ENCODE measurements at places on chromosomes 12 and 14.

- no peak for DNase-seq
These were observed 194.2 kb downstream of the SYT10 start for GRCh38 chr12:33245434-33245833.

DNA sequence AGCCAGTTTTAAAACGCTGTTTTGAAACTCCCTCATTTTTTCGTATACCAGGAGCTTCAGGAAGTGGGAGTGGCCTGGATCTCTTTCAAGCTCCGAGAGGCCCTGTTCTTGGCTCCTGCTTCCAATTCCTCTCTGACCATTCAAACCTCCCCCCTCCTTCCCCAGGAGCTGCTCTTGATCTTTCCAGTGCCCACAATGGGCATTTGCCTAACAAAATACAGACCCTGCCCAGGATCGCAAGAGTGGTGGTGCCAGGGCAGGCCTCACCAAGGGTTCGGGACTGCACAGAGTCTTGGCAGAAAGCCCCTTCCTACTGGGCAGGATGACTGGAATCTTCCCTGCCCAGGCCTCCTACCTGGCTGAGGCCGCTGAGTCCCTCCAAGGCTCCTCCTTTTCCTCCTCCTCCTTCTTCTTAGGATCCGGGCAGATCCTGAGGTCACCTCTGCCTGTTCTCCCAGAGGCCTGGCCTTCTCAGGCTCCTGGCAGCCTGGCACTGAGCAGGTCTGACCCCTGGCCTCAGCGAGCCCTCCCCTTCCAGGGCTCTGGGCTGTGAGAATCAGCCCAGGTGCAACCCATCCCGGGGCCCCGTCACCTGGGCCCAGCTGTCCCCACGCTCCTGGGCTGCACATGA, 46.9 kb upstream of the NOS1 start:
- DNase-seq: peak; percentile 30

DNA sequence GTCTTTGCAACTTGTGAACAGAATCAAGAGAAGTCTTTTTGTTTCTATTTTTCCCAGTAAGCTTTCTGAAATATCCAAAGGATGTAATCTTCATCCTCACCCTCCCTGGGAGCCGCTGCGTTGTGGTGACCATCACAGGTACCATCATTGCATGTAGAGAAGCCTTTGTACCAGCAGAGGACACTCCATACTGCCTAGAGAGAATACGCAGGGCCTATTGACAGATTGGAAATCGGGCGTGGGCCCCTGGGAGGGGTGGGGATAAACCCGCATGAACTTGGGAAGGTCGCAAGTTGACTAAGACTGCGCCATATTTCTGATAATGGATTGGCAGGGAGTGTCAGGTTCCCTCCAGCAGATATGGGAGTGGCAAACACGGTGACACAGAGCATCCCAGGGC, 12.7 kb downstream of the KRT1 start:
- DNase-seq: no peak

DNA sequence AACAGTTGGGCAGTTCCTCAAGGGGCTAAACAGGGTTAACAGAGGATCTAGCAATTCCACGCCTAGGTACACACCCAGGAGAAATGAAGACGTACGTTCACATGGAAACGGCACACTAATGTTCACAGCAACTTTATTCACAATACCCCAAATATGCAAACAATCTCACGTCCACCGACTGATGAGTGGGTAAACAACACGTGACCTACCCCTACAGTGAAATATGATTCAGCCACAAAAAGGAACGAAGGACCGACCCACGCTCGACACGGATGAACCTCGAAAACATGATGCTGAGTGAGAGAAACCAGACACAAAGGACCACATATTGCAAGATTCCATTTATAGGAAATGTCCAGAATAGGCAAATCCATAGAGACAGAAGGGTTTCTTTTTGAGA, 112.7 kb downstream of the NCOR2 start:
- peak; percentile 55 for DNase-seq

GRCh38 chr12:7156259-7157197, 26.4 kb downstream of the CLSTN3 start:
- peak; percentile 8 for DNase-seq

DNA sequence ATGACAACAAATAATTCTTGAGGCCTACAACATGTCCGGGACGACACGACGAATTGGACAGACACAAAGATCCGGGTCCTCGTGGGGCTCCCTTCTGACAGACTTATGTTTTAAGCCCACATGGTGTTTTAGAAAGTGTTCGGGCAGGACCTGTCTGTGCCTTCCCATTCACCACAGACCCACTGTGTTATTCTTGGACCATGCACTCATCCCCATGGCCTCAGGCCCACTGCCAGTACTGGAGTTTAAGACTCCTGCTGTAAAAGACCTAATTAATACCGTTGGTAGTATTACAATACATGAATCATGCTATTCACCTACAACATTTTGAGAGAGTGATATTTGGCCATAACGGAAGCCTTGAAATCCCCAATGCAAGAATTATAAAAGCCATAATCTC, 20.0 kb downstream of the SLC15A4 start:
- no peak for DNase-seq

DNA sequence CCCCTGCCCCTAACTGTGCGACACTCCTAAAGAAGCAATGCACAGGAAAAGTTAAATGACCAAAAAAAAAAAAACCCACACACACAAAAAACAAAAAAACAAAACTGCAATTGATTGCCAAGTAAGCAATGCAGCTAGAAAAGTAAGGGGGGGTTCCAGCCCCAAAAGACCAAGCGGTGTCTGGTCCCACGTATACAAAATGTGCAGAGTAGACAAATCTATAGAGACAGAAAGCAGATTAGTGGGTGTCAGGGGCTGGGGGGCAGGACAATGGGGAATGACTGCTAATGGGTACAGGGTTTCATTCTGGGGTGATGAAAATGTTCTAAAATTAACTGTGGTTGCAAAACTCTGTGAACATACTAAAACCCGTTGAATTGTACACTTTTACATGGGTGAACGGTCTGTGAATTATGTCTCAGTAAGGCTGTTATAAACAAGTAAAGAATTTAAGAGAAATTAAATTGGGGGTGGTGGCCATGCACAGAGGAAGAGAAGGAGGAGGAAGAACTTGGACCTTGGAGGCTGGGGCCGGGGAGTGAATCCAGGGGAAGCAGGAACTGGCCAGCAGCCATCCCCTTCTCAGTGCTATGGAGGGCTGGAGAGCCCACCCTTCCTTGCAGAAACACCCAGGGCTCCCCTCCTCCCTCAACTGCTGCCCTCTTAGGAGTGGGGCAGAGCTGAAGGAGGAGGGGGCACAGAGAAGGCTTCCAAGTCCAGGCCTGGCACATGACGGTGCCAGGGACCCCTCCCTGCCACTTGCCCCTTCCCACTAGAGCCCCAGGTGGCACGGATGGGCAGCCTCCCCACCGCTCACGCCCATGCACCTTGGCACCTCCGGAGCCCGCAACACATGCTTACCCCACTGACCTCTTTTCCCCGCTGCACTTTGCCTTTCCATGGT, 45.4 kb downstream of the KDM2B start:
- no peak for DNase-seq

- no peak for DNase-seq
These were observed 118.7 kb upstream of the CDKN3 start for GRCh38 chr14:54278087-54278486.

GRCh38 chr12:58443273-58443980, 476.9 kb downstream of the LRIG3 start:
- DNase-seq: peak; percentile 24

GRCh38 chr12:50066402-50066801, 9.0 kb downstream of the ASIC1 start:
- peak; percentile 84 for DNase-seq

DNA sequence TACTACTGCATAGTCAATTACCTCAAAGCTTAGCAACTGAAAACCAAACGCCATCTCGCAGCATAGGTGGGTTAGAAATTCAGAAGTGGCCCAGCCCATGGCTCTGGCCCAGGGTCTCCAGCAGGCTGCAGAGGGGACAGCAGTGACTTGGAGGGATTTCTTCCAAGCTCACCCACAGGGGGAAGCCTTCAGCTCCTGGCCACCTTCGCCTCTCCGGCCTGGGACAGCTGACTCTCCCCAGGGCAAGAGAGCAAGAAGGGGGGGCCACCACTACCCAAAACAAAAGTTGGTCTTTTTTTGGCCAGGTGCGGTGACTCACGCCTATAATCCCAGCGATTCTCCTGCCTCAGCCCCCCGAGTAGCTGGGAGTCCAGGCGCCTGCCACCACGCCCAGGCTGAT, 32.2 kb upstream of the ANKRD9 start:
- DNase-seq: no peak

DNA sequence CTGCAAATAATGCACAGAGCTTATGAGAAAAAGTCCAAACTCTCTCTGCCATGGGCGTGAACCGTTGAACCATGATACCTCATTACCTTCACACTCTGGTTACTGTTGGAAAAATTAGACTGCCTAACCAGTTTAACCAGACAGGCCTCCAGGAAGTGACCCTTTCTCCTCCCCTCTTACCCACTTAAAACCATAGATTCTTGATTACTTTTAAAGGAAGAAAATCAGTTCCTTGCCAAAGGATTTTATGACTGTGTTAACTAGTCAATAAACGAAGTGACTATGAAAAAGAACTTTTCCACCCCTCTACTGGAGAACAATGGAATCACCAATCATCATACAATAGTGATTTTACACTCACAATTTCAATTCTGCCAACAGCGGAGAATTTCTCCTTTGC, 254.0 kb upstream of the ATP2B1 start:
- DNase-seq: no peak

DNA sequence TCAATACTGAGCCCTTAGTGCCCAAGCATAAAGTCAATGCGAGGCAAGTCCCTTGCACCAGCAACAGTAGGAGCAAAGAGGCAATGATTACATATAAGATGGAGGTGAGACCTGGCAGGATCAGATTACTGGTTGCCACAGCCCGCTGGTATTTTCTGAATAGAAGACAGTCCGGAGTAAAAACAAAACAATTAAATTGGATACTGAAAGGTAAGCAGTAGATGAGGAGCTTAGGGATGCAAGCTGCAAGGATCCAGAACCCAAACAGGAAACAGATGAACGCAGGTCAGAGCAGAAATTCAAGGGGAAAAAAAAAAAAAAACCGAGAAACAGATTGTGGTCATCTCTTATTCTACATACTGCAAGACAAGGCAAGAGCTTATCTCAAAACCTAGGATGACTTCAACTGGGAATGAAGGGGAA, 119.6 kb downstream of the MED13L start:
- no peak for DNase-seq

- peak; percentile 59 for DNase-seq
These were observed 1.7 kb downstream of the CYP27B1 start for GRCh38 chr12:57765003-57765697.

- peak; percentile 16 for DNase-seq
These were observed 28.3 kb downstream of the ADIPOR2 start for GRCh38 chr12:1719139-1719538.

DNA sequence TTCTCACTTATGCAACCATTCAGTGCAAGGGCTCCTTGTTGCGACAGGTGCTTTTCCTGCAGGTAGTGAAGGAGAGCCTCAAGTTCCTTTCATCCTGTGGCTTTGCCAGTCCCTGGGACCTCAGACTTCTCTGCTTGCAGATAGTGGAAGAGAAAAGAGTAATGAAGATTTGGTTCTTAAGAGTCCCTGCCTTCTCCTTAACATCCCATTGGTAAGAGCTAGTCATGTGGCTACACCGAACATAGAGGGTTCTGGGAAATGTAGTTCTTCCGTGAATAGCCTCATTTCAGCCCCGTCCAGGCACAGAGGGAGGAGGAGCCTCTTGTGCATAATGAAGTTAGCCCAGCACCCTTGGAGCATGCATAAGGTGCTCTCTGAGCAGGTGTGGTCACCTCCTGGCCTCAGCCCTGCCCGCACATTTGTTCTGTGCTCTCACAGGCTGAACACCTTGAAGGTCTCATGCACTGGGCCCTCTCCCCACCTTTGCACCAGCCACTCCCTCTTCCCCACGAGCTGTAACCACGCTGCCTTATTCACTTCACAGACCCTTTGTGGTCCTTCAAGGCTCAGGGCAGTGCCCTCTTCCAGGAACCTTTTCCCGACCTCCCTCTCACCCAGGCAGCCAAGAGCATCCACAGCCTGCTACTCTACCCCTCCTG, 134.0 kb downstream of the BCL11B start:
- DNase-seq: no peak

- DNase-seq: no peak
These were observed 36.5 kb upstream of the TDRD9 start for GRCh38 chr14:103891667-103892215.

- peak; percentile 93 for DNase-seq
These were observed 9.5 kb upstream of the BDKRB1 start for GRCh38 chr14:96246539-96246847.

DNA sequence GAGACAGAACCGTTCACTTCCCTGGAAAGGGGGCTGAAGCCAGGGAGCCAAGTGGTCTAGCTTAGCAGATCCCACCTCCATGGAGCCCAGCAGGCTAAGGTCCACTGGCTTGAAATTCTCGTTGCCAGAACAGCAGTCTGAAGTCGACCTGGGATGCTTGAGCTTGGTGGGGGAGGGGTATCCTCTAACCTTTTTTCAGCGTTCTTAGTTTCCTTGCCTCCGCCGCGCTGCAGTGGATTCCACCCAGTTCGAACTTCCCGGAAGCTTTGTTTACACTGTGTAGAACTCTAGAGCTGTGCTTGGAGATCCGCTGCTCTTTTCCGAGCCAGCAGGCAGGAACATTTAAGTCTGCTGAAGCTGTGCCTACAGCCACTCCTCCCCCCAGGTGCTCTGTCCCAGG, 45.2 kb upstream of the FKBP4 start:
- DNase-seq: no peak

DNA sequence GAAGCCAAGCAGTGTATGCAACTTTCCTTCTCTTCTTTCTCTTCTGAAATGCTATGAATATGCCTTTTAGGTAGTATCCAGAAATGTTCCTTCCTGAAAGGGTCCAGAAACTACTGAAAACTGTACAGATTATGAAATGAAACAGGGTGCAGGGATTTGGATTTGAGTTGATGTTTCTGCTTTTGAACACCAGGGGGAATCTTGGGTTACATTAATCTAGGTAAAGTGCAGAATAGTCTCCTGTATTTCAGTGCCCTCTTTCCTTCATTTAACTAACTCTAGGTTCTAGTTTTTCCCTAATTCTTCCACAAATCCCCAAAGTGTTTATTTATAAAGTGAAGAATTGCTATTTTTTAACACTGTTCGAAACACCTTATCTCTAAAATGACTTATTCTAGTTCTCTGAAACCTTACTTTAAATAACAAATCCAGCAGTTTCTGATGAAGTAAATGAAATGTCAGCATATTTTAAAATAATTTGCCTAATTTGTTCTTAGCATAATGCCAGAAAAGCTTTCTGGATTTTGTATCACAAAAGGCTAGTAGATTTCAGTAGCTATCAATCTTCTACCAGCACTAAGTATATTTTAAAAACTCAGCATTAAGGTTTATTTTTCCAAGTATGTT, 111.9 kb downstream of the LRRK2 start:
- DNase-seq: peak; percentile 52

- DNase-seq: no peak
These were observed 12.9 kb upstream of the EMP1 start for GRCh38 chr12:13183620-13184019.

GRCh38 chr12:114935658-114936057, 251.7 kb upstream of the TBX3 start:
- no peak for DNase-seq

- peak; percentile 52 for DNase-seq
These were observed 128.2 kb upstream of the NOS1 start for GRCh38 chr12:117489671-117490070.
